NCI-H524 (cell line): ENCODE measurements at places on chromosomes 7 and 10.

- DNase-seq = no peak
These were observed 15.4 kb upstream of the VDAC2 start for GRCh38 chr10:75195035-75195763.

DNA sequence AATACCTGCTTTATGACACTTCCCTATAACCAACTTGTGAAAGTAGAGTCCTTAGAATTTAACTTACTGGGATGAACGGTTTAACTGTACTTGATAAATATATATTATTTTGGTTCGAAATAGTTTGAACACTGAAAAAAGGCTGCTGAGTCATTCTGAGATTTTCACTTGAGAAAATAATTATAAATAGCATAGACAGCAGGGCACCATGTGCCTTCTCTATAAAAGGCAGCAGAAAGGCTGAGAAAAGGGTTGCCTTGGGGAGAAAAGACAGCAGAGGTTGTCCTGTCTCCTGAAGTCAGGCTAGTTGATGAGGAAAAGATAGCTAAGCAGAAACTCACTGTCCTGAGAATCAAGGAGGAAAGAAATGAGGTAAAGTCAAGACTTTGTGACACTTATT lies 92.4 kb downstream of the CTTNBP2 start:
- no peak for DNase-seq

DNA sequence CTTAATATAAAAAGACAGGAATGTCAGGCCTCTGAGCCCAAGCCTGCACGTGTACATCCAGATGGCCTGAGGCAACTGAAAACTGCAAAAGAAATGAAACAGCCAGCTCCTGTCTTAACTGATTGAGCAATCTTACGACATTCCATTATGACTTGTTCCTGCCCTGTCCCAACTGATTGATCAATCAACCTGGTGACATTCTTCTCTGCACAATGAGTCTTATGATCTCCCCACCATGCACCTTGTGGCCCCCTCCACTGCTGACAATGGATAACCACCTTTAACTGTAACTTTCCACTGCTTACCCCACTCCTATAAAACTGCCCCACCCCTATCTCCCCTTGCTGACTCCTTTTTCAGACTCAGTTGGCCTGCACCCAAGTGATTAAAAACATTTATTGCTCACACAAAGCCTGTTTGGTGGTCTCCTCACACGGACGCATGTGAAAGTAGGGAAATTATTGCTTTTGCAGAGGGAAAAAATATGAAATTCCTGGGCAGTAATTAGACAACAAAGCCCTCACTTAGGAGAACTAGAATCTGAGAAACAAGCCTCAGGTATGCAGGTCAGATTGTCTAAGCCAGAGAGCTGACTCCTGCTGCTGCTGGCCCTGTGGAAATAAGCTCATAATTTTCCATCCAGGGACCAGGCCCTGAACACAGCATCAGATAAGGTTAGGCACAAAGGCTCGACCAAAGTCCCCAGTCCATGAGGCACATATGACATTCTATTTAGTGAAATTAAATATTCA lies 5.3 kb downstream of the CYP3A7 start:
- no peak for DNase-seq

DNA sequence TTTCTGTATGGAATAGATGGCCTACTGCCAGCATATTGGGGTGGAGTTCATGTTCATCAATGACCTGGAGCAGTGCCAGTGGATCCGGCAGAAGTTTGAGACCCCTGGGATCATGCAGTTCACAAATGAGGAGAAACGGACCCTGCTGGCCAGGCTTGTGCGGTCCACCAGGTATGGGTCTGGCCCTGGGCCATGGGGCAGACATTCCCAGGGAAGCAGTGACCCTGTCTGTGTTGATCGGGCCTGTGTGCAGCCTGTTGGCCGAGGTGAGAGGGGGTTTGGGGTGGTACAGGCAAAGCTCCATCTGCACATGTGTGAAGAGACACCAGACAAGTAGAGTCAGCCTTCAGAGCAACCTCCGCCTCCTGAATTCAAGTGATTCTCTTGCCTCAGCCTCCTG lies 67.3 kb downstream of the OGDH start:
- DNase-seq = no peak

DNA sequence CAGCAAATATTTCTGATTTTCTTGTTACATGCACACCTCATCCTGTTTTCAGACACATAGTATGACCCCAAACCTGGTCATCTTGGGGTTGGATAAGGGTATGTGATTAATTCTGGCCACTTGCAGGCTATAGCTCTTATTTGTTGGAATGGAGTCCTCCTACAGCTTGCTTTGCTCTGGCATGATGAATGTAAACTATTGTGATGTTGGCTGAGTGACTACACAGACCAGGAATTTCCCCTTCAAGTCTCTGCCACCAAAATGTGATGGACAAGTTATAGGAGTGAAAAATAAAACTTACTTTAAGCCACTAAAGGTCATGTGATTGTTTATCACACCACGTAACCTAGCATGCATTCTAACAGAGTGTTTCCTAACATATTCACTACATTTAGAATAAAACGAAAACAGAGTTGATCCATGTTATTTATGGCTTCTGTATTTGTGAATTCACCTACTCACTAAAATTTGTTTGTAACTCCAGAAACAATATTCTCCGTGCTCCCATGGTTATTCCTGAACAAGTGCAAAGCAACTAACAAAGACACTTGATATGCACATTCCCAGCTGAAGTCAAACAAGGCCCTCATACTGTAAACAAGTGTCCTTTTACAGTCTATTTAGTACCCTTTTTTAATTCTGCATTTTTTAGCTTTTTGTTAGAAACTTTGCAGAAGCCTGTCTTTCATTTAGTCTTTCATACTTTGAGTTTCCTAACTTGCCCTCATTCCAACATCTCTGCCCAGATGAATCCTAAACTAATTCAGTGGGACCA lies 599.2 kb upstream of the PCDH15 start:
- no peak for DNase-seq

GRCh38 chr10:87974769-87975168 lies 111.3 kb downstream of the PTEN start:
- no peak for DNase-seq

DNA sequence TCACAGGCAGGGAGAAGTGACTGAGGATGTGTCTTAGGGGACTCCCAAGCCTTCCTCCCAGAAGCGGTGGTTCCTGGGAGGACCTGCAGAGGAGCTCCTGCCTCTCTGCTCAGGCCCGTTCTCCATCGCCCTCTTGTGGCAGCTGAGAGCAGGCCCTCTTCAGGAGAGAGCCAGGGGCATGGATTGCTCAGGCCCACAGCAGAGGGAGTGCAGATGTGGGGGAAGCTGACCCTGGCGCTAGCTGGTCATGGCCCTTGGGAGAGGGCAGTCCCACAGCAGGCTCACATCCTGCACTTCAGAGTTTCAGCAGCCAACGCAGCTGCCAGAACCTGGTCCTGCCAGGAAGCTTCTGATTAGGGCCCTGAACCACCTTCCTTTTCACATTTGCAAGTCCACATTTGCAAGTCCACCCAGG lies 94.8 kb upstream of the TARP start:
- peak; percentile 17 for DNase-seq
